ENCODE measurements at places on chromosomes 2 and 18.

- DNase-seq = no peak
These were observed 15.2 kb downstream of the G6PC2 start for GRCh38 chr2:168916331-168916675.

DNA sequence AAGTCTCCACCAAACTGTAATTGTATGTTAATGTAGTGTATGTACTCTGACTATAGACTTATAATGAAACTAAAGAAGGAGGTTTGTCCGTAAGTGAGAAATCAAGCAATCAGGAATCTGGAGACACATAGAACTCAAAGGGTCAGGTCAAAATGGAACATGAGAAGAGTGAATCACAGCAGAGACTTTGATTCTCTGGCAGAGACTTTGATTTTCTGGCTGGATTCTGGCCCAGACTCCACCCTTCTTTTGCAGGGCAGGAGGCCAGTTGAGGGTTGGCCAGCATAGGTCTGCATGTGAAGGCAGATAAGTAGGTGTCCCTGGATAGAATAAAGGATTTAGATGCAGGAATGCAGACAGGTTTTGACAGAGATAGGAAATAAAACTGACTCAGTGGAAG is 11.0 kb upstream of the NCKAP5 start:
- no peak for DNase-seq

DNA sequence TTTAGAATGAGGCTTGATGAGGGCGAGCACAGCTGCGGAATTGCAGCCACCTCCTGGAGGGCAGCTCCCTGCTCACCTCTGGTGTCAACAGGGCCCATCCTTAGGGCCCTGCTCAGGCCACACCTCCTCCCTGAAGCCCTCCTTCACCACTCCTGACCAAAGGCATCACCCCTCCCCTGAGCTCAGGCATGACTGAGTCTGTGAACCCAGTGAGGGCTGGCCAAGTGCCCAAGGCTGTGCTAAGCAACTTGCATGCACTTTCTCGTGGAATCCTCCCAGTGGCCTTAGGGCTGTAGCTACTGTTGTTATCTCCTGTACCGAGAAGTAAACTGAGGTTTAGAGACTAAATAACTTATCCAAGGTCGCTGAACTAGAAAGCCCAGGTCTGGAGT is 101.7 kb downstream of the KLHL29 start:
- no peak for DNase-seq

GRCh38 chr2:159476329-159476728 is 140.0 kb downstream of the BAZ2B start:
- no peak for DNase-seq

- DNase-seq = no peak
These were observed 3.1 kb upstream of the KYNU start for GRCh38 chr2:142874293-142874814.

GRCh38 chr2:167480986-167481309 is 592.7 kb downstream of the XIRP2 start:
- no peak for DNase-seq
